Adrenal gland (tissue), 19 donors: ENCODE measurements at places on chromosomes 7 and 10.

DNA sequence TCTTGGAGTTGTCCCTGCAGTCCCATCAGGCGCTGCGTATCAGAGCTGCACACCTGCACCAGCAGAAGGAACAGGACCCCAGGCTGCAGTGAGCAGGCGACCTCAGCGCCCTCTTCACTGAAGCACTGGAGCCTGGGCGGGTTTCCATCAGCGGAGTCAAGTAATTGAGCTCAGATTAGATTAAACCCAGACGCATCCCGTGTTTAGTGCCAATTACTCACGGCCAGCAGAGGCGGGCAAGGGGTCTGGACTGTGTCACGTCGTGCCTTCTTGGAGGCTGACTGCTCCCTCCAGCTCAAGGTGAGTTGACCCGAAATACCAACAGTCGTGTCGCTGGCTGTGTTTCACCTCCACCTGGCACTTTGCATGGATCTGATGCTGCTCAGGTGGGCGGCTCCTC, 123.6 kb downstream of the CXCL12 start:
- no peaks in the 10 kb centered on the region for H3K27me3 ChIP-seq
- no peak overlapping the region for H3K27ac ChIP-seq
- no peak for DNase-seq
- H3K4me1 ChIP-seq: no peaks in the 10 kb centered on the region
- H3K36me3 ChIP-seq: no peaks in the 10 kb centered on the region

- no peak for DNase-seq
- H3K4me1 ChIP-seq: peaks cover 4% of the 10 kb centered on the region
- H3K36me3 ChIP-seq: no peaks in the 10 kb centered on the region
Observed at GRCh38 chr7:5276611-5277010, 6.1 kb upstream of the SLC29A4 start.

DNA sequence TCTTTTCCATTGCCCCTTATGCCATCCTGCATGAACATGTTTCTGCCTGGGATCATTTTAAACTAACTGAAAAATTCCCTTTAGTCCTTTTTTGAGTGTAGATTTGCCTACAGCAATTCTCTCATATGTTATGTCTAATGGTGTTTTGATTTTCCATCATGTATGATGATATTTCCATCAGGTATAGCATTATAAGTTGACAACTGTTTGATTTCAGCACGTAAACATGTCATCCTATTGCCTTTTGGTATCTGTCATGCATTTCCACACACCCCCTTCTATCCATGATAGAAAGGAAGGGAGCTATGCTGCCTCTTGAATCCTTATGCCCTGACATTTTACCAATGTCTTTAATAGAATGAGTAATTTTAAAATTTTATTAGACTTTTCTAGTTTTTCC, 116.8 kb downstream of the ZPBP start:
- no peaks in the 10 kb centered on the region for H3K36me3 ChIP-seq
- H3K27me3 ChIP-seq: no peaks in the 10 kb centered on the region
- no peak for DNase-seq
- no peak overlapping the region for H3K4me3 ChIP-seq

DNA sequence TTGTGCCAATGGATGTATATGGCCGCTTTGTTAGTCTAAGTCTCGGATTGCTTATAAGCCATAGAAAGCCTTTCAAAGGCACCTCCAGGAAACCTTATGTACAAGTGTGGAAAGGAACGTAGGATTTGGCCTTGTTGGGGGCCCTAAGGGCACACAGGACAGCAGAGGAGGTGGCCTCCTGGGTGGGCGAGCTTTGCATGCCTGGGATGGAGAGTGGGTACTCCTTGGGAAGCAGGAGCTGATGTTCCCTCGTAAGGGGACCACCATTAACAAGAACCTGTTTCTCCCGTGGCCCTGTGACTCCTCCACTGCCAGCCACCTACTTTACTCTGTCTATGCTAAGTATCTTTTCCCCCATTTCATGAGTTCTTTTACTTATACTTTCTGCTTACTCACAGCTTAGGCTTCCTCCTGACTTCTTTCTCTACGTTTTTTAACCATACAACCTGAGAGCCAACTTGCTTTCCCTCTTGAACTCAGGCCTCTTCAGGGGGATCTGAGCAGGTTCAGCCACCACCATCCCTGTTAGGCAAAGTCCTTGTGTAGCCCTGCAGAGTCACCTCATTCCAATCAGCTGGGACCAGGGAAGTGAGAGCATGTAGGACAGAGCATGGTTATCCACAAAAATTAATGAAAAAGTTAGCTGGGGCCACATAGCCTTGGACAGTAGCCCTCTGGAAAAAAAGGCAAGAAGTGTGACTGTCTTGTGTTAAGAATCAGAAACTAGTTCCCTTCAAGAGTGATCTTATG, 118.9 kb downstream of the NEBL start:
- no peak for DNase-seq
- H3K4me1 ChIP-seq: no peaks in the 10 kb centered on the region
- H3K27ac ChIP-seq: no peak overlapping the region
- no peak overlapping the region for H3K4me3 ChIP-seq

GRCh38 chr7:53422291-53422690, 386.9 kb downstream of the POM121L12 start:
- H3K36me3 ChIP-seq: no peaks in the 10 kb centered on the region
- DNase-seq: no peak
- H3K27me3 ChIP-seq: no peaks in the 10 kb centered on the region
- no peaks in the 10 kb centered on the region for H3K4me1 ChIP-seq
- no peak overlapping the region for H3K27ac ChIP-seq
- H3K4me3 ChIP-seq: no peak overlapping the region

DNA sequence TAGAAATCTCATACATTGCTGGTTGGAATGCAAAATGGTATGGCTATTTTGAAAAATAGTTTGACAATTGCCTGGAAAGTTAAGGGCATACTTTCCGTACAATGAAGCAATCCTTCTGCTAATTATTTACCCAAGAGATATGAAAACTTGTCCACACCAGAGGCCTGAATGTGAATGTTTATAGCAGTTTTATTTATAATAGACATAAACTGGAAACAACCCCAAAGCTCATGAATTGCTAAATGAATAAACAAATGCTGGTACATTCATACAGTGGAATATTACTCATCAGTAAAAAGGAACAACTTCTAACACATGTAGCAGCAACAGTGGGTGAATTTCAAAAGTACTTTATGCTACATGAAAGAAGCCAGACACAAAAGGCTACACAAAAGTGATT, 42.7 kb downstream of the MMRN2 start:
- H3K4me3 ChIP-seq: no peak overlapping the region
- no peak for DNase-seq
- H3K36me3 ChIP-seq: peaks cover 7% of the 10 kb centered on the region
- H3K4me1 ChIP-seq: no peaks in the 10 kb centered on the region
- no peaks in the 10 kb centered on the region for H3K27me3 ChIP-seq

DNA sequence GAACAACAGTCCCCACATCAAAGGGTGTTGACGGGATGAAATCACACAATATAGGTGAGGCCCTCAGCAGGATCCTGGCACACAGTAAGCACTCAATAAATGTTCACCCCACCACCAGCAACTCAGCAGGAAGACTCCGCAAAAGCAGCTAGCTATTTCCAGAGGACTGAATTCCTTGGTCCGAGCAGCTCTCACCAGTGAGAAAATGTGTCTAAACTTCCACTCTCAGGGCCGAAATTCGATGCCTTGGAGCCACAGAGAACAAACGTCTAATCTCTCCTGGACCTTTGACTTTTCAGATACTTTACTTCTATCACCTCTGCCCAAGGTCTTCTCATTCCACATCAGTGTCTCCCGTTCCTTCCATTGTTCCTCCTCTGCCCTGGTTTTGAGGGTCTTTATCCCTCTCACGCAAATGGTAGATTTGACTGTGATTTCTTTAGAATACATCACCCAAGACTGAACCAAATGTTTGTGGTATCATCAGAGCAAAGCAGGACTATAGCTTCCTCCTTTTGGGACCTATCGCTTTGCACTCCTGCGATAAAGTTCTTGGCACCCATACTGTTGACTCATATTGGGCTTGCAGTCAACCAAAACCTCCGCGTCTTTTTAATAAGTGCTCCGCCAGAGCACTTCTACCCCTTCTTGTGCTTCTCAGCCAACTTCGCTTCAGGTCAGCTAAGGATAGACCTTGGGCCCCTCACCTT, 903 bp upstream of the NT5C2 start:
- H3K4me3 ChIP-seq: no peak overlapping the region
- H3K27ac ChIP-seq: peak overlapping the region; percentile 99
- H3K27me3 ChIP-seq: no peaks in the 10 kb centered on the region
- DNase-seq: peak; percentile 34
- H3K4me1 ChIP-seq: peaks cover 41% of the 10 kb centered on the region
- H3K36me3 ChIP-seq: no peaks in the 10 kb centered on the region

- peaks cover 6% of the 10 kb centered on the region for H3K27me3 ChIP-seq
- no peak overlapping the region for H3K27ac ChIP-seq
- H3K4me3 ChIP-seq: no peak overlapping the region
- H3K4me1 ChIP-seq: no peaks in the 10 kb centered on the region
- no peak for DNase-seq
Observed at GRCh38 chr7:99820408-99821027, 7.3 kb upstream of the CYP3A43 start.

GRCh38 chr10:11930312-11930978, 107.3 kb downstream of the PROSER2 start:
- no peak overlapping the region for H3K27ac ChIP-seq
- no peak overlapping the region for H3K4me3 ChIP-seq
- peaks cover 66% of the 10 kb centered on the region for H3K36me3 ChIP-seq
- H3K27me3 ChIP-seq: no peaks in the 10 kb centered on the region
- no peaks in the 10 kb centered on the region for H3K4me1 ChIP-seq
- no peak for DNase-seq

- no peak overlapping the region for H3K4me3 ChIP-seq
- H3K4me1 ChIP-seq: no peaks in the 10 kb centered on the region
- no peaks in the 10 kb centered on the region for H3K36me3 ChIP-seq
- H3K27me3 ChIP-seq: peaks cover 14% of the 10 kb centered on the region
- DNase-seq: no peak
- no peak overlapping the region for H3K27ac ChIP-seq
Observed at GRCh38 chr7:128204455-128204854, 36.6 kb upstream of the LEP start.

GRCh38 chr10:119521443-119522204, 20.9 kb downstream of the RGS10 start:
- no peaks in the 10 kb centered on the region for H3K36me3 ChIP-seq
- peaks cover 5% of the 10 kb centered on the region for H3K27me3 ChIP-seq
- no peaks in the 10 kb centered on the region for H3K4me1 ChIP-seq
- DNase-seq: no peak

- H3K27ac ChIP-seq: no peak overlapping the region
- H3K4me1 ChIP-seq: peaks cover 24% of the 10 kb centered on the region
- no peak overlapping the region for H3K4me3 ChIP-seq
- no peaks in the 10 kb centered on the region for H3K27me3 ChIP-seq
- DNase-seq: no peak
- peaks cover 33% of the 10 kb centered on the region for H3K36me3 ChIP-seq
Observed at GRCh38 chr7:1540776-1541271, 10.3 kb downstream of the MAFK start.

DNA sequence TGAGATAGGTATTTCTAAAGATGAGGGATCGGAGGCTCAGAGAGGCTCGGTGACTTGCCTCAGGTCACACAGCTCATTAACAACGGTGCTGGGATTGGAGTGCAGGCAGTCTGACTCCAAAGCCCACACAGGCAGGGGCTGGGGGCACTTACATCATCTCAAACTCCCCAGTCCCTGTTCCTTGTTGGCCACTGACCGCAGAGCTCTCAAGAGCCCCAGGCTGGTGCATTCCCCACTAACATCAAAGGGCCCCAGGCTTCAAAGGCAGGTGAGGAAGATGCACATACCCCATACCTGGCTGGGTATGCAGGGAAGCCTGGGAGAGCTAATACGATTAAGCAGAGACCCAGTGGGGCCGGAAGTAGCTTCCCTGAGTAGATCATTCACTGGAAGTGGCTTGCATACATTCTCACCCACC, 13.7 kb upstream of the NODAL start:
- DNase-seq: no peak
- H3K27me3 ChIP-seq: no peaks in the 10 kb centered on the region
- H3K36me3 ChIP-seq: no peaks in the 10 kb centered on the region
- H3K4me1 ChIP-seq: peaks cover 12% of the 10 kb centered on the region

DNA sequence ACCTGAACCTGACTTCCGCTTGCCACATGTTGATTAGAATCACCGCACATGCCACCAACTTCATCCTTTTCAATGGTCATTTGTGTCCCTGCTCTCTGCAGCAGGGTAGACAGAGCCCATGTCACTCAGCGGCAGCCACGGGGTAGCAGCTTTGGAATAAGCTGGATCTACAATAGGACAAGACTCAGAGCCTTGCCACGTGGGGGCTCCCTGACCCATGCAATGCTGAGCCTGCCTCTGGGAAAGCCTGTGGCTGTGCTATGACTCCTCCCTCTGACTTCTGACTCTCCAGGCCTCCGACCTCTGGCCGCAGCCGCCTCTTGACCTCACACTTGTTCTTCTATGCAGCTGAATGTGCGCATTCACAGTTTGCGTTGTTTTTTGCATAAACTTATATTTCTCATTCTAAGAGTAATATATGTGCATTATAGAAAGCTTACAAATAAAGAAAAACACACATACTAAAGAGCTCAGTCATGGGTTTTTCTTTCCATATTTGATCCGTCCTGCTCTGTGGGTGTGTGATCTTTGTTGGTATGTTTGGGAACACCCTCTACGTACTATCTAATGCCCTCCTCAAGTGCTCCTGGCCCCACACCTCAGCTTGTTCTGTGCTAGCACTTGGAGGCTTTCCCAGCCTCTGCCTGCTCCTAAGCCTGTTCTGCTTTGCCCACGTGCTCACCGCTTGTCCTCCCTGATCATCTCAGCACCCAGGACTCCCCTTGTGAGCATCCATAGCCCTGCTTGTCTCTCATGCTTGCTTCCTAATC, 198.0 kb upstream of the MKI67 start:
- H3K27ac ChIP-seq: no peak overlapping the region
- no peaks in the 10 kb centered on the region for H3K4me1 ChIP-seq
- H3K27me3 ChIP-seq: no peaks in the 10 kb centered on the region
- no peaks in the 10 kb centered on the region for H3K36me3 ChIP-seq

GRCh38 chr7:48424731-48425130, 253.5 kb downstream of the ABCA13 start:
- DNase-seq: no peak
- no peak overlapping the region for H3K27ac ChIP-seq
- H3K4me3 ChIP-seq: no peak overlapping the region
- H3K36me3 ChIP-seq: no peaks in the 10 kb centered on the region

DNA sequence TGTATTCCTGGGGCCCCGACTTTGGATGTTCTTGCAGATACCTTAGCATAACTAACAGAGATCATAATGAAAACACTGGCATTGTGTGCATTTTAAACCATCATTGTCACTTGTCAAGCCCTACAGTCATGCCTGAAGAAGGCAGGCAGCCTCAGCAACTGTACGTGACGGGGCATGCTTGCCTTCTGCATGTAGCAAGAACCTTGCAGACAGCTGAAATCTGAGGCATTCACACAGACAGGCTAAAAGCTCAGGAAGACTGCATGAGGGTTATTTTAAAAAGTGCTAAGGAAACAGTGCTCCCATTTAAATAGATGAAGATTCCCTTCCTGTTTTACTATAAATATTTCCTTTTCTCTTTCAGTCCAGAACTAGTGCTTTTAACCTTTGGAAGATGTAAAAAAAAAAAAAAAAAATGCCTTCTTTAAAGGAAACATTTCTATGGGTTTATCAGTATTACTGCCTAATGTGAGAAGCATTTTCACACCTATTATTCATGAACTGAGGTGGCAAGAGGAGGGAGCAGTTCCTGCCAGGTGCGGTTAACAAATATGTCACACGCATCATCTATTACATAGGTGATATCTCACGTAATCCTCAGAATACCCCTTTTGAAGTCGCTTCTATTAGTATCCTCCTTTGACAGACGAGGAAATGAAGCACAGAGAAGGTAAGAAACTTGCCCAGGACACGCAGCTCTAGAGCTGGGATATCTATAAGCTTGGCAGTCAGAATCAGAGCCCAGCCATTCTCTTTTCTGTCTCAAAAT, 88.1 kb downstream of the PRKCQ start:
- no peak overlapping the region for H3K4me3 ChIP-seq
- no peaks in the 10 kb centered on the region for H3K27me3 ChIP-seq
- no peaks in the 10 kb centered on the region for H3K36me3 ChIP-seq
- H3K27ac ChIP-seq: no peak overlapping the region
- H3K4me1 ChIP-seq: no peaks in the 10 kb centered on the region
- DNase-seq: no peak
